ENCODE measurements at places on chromosomes 6 and 20.

GRCh38 chr6:75167325-75167724 lies 38.5 kb downstream of the COL12A1 start:
- no peak for DNase-seq

- DNase-seq: no peak
Observed at GRCh38 chr6:17725083-17725482, 18.4 kb upstream of the NUP153 start.

DNA sequence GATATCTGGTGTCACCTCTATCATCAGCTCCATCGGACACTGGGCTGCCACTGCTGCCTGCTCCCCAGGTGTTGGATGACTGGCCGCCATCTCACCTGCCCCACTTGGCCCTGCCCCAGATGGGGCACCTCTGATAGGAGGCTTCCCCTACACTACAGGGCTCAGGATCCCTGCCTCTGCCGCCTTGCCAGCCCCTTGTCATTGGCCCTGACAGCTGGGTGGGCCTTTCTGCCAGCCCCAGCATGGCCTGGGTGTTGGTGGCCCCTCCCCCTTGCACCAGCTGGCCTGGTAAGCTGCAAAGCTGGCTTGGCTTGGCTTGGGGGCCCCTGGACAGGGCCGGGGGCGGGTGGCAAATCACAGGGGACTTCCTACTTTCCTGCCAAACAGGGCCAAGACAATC lies 10.6 kb downstream of the PACSIN1 start:
- no peak for DNase-seq

GRCh38 chr6:71126506-71126905 lies 162.1 kb upstream of the OGFRL1 start:
- DNase-seq: no peak

GRCh38 chr6:11921751-11922150 lies 90.4 kb upstream of the HIVEP1 start:
- no peak for DNase-seq

DNA sequence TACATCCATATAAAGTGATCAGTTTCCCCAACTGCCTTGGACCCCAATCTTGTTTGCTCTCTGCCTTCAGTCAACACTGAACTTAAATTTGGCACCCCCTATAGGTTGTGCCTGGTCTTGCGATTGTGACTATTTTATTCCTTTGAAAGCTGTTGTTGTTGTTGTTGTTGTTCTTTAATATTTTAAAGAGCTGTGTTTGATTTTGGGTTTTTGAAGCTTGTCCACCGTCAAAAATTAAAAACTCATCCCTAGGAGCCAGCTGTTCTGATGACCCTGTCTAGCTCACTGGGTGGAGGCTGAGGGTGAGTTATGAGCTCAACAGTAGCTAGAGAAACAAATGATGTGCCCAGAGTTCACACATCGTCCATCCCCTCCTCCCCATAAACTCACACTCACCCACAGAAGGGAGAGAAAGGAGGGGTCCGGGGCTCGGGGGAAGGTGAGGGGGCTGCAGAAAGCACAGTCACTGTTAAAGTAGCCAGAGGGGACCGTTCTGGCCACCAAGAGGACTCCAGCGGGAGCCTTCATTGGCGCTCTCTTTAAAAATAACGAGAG lies 4.0 kb downstream of the SIM1 start:
- DNase-seq: no peak

- no peak for DNase-seq
Observed at GRCh38 chr6:115441651-115442050, 619.0 kb downstream of the FRK start.

GRCh38 chr6:165664559-165665383 lies 1.7 kb upstream of the PDE10A start:
- no peak for DNase-seq

DNA sequence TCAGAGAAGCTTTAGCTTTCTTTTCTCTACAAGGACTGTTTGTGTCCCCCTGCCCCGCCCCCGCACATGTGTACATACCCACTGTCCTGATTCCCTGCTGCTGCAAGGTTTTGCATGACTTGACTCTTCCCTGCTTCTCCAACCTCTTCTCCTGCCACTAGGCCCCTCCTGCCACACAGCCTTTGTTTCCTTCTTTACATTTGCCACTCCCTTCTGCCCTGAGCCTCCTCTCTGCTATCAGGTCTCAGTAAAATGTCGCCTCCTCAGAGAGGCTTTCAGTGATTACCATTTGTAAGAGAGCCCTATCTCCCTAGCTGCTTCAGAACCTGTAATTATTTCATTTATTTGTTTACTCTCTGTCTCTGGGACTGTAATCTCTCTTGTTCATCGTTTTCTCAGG lies 56.4 kb upstream of the VSTM2L start:
- DNase-seq: no peak

DNA sequence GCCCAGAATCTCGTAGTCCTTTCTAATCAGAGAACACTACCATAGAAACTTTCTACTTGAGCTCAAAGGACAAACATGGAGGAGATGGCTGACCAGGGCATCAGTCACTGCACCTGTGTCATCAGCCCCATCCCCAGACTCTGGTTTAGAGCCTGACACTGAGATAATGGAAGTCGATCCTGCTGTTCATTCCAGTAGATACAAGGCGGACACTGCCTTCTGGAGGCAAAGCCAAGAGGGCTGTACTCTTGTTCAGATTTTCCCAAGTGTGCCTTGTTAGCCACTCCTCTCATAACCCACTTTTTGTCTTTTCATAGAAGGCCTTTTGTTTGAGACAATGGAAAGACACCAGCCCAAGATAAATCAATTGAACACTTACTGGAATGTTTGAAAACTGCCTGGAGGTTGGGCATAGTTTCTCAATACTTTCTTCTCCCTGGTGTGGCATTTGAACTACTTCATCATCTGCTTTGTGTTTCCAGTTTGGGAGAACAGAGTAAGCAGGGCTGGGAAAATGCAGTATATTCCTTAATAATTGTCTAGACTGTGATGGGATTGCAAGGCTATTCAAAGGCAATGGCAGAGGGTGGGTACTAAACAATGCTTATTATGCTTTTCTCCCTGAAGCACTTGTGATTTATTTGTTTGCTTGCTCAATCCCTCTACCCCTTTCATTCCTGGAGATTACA lies 99.7 kb downstream of the CLIC5 start:
- DNase-seq: no peak

DNA sequence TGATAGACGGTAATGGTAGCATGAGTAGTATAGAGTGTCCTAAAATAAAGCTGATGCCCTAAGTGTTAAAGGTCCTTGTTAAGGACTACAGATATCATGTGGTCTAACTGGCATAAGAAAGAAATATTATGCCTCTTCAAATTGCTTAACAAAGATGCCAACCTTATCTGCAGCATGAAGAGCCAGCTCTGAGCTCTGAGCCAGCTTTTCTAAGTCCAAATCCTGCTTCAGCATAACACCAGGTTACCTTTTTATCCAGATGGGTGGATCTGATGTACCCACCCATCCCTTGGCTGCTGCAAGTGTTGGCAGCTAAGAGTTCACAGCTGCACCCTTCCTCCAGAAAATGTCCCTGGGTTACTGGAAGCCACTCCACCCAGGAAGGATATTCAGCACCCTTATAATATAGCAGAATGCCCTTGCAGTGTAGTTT lies 83.8 kb downstream of the TENT5A start:
- no peak for DNase-seq

DNA sequence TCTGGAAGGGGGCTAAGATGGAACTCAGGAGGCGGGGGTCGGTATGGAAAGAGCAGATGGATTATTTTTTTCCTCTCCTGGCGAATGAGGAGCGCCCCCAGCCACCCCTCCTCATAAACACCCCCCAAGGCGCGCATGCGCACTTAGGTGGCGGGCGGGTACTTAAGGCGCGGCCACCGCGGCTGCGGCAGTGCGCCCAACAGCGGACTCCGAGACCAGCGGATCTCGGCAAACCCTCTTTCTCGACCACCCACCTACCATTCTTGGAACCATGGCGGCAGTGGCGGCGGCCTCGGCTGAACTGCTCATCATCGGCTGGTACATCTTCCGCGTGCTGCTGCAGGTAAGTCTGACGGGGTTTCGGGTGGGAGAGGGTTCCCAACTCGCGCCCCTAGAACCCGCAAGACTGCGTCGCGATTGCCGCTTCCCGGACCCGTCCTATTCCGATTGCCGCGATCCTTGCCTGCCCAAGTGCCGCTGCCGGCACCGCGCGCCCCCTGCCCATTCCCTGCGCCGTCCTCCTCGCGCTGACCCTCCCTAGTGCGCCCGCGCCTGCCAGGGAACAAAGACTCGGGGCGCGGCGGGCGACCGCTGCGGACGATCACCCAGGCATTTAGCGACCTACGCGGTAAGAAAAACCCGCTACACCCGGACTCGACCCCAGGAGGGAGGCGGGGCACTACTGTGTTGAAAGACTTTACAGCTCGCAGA lies at the start of gene NNAT:
Gene NNAT, plus strand, starts transcription at position 190 of the 711 bp plus-strand sequence. Its CDS starts 82 bp downstream, at position 272.
- DNase-seq: no peak

DNA sequence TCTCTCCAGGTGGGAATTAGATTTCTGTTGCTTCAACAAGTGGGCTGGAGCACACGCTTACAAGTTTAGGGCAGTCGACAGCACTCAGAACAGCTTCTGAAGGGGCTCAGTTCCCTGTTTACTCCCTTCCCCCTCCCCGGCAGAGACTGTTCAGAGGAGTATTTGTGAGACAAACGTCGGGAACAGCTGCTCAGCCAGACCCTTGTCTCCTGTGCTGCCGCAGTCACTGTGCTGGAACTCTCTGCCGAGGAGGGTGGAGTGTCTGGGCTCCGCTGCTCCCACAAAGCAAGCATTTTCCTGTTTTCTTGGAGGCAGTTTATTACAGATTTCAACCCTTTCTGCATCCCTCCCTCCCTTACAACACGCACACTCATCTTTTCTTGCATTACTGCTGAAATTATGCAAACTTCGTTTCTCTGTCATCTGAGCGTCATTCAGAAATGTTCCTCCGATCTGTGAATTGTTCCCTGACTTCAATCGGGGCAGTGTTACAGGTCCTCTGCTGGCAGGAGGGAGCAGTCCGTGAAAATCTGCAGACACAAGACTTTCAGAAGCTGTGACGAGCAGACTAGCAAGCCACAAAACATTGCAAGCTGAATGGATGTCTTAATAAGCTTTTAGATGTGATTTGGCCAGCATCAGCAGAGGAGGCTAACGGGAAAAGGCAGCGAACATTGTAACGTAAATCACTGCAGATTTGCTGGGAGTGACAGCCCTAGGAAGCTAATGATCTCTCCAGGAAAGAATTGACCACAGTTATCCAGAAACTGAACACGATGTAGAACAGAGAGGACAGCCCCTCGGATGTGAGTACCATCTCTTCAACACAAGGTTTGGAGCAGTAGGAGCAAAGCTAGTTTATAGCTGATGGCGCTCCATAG lies 76.2 kb downstream of the LYRM2 start:
- no peak for DNase-seq

- no peak for DNase-seq
Observed at GRCh38 chr6:27312950-27313271, 838 bp upstream of the POM121L2 start.

- peak; percentile 17 for DNase-seq
Observed at GRCh38 chr6:4941782-4942672, 61.8 kb downstream of the RPP40 start.

DNA sequence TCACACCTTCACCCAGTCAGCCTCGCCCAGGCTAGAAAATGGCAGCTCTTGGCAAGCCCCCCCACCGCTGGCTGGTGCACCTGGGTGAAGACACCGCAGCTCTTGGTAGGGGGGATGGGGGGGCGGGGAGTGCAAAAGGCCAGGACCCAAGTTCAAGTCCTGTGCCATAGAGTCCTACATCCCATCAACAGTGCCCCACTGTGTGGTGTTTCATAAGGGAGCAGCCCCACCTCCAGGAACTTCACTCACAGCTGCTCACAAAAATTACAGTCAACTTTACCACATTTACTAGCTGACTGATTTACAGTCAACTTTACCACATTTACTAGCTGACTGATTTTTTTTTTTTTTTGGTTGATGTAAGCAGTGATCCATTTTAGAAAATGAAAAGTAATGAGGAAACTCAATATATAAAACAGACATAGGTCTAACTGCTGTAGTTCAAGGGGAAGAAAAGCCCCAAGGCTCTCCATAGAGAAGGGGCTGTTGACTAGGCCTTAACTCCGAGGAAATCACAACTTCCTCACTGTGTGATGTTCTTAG lies 208.9 kb upstream of the SNX9 start:
- no peak for DNase-seq

GRCh38 chr6:5359417-5359816 lies 98.1 kb downstream of the FARS2 start:
- no peak for DNase-seq

GRCh38 chr20:728256-728944 lies 39.9 kb downstream of the SLC52A3 start:
- DNase-seq: peak; percentile 48

- DNase-seq: no peak
Observed at GRCh38 chr6:146028851-146029572, at the start of gene GRM1. Gene GRM1, plus strand, starts transcription at chr6:146029062. Its CDS starts 456 bp downstream, at chr6:146029518.

DNA sequence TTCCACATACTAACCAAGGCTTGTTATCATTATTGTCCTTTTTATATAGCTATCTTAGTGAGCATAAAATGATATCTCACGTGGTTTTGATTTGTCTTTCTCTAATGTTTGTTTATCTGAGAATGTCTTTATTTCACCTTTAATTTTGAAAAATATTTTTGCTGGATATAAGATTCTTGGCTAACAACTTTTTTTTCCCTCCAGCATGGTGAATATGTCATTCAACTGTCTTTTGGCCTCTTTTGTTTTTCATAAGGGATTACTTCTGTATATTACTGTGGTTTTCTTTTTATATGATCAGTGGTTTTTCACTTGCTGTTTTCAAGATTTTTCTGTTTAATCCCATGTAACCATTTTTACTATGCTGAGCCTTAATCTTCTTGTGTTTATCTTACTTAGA lies 141.0 kb downstream of the GRM1 start:
- no peak for DNase-seq

- no peak for DNase-seq
Observed at GRCh38 chr6:17712576-17712975, 5.9 kb upstream of the NUP153 start.

GRCh38 chr6:41546866-41547798 lies 951 bp downstream of the FOXP4 start:
- no peak for DNase-seq

- DNase-seq: no peak
Observed at GRCh38 chr6:139550361-139550760, 175.9 kb upstream of the CITED2 start.

DNA sequence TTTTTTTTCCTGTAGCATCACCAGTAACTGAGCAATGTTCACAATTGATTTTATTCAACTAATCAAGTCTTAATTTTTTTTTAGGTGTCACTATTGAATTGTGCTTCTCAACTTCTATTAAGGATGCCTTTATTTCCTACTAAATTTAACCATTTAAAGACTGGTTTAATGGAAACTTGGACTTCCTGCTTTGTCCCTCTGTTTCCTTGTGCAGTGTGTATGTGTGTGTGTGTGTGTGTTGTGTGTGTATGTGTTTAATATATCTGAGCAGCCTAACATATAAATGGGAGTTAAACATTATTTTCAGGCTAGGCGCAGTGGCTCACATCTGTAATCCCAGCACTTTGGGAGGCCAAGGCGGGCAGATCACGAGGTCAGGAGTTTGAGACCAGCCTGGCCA lies 1.8 kb downstream of the SERPINB6 start:
- no peak for DNase-seq
